ENCODE measurements at places on chromosomes 2 and 18.

- H3K27ac ChIP-seq: no peak overlapping the region
- H3K4me1 ChIP-seq: no peaks in the 10 kb centered on the region
- peaks cover 51% of the 10 kb centered on the region for H3K27me3 ChIP-seq
- no peaks in the 10 kb centered on the region for H3K36me3 ChIP-seq
These were observed 80.3 kb downstream of the VAPA start for GRCh38 chr18:9994026-9994570.

GRCh38 chr2:48059975-48060374, 153.7 kb upstream of the FBXO11 start:
- H3K4me3 ChIP-seq: no peak overlapping the region
- H3K27ac ChIP-seq: no peak overlapping the region
- peaks cover 89% of the 10 kb centered on the region for H3K27me3 ChIP-seq

DNA sequence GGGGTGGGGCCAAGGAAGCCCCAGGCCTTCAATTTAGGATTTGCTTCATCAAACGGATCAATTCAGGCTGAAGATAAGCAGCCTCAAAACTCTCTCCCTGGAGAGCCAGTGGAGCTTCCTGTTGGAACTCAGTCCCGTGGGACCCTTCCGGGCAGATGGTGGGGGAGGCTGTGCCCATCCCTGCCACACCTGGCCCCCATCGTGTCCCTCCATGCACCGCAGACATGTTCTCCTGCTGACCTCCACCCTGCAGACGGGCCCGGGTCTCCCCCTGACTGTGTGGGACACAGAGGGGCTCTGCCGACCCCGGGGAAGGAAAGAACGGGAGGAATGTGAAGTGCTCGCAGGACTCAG, 144.2 kb downstream of the TPO start:
- DNase-seq: no peak
- no peaks in the 10 kb centered on the region for H3K36me3 ChIP-seq
- no peak overlapping the region for H3K27ac ChIP-seq
- no peak overlapping the region for H3K4me3 ChIP-seq

GRCh38 chr2:95761556-95761955, 169.8 kb downstream of the TRIM43 start:
- no peak for DNase-seq
- no peak overlapping the region for H3K27ac ChIP-seq
- H3K4me3 ChIP-seq: no peak overlapping the region
- H3K27me3 ChIP-seq: no peaks in the 10 kb centered on the region

GRCh38 chr2:189639007-189639609, 22.2 kb upstream of the ASNSD1 start:
- H3K36me3 ChIP-seq: no peaks in the 10 kb centered on the region
- H3K4me1 ChIP-seq: no peaks in the 10 kb centered on the region
- H3K4me3 ChIP-seq: no peak overlapping the region

- H3K27ac ChIP-seq: no peak overlapping the region
- no peaks in the 10 kb centered on the region for H3K36me3 ChIP-seq
- H3K4me1 ChIP-seq: no peaks in the 10 kb centered on the region
- H3K4me3 ChIP-seq: no peak overlapping the region
These were observed 109.9 kb upstream of the MAP4K3 start for GRCh38 chr2:39546937-39547336.

DNA sequence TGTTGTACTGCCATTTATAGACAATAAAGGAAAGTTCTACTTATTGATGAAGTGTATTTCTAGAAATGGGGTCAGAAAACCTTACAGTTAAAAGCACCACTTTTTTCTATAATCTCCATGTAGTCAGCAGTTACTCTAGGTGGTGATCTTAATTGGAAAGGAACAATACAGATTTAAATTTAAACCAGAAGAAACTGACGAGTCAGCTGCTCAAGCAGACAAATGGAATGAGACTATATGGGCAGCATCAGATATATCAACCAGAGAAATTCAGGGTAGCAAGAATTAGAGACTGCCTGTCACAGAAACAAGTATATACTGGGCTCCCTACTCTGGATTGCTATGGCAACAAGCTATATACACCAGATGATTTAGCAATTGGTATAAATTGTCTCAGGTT, 99.6 kb upstream of the SCG2 start:
- H3K4me1 ChIP-seq: no peaks in the 10 kb centered on the region
- H3K27me3 ChIP-seq: peaks cover 7% of the 10 kb centered on the region
- DNase-seq: no peak
- no peak overlapping the region for H3K4me3 ChIP-seq
- H3K36me3 ChIP-seq: no peaks in the 10 kb centered on the region
- H3K27ac ChIP-seq: no peak overlapping the region

DNA sequence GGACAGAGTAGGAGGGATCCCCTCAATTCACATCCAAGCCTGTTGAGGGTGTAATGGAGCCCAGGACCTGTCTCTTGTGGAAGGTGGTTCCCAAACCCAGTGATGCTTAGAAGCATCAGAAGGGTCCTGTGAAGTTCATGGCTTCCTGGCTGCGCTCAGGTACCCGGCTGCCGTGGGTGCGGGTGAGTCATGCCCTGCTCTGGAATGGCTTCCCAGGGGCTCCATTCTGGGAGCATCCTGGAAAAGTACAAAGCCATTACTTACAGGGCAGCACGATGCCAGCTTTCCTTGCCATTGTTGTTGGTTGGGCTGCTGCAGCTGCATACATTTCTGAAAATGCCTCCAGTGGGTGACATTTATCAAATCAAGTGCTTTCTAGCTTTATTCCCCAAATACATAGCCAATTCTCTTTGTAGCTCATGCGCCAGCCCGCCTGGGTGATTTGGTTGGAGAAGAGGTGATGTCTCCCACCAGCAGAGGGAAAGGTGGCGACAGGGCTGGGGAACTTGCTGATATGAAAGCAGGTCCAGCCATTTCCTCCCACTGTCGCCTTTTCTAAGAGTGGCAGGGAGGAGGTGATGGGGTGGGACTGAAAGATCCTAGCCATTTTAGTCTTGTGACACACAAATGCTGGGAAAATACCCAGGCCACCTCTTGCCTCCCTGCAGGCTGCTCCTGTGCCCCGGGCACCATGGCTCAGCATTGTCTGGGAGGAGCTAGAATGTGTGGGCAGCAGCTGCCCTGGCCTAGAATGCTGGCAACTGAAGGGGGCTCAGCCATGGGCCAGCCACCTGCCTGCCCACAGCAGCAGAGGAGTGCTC, 65.9 kb upstream of the HPCAL1 start:
- no peak for DNase-seq
- peaks cover 10% of the 10 kb centered on the region for H3K27me3 ChIP-seq
- peak overlapping the region; percentile 9 for H3K4me3 ChIP-seq
- no peaks in the 10 kb centered on the region for H3K36me3 ChIP-seq
- H3K4me1 ChIP-seq: peaks cover 9% of the 10 kb centered on the region
- H3K27ac ChIP-seq: peak overlapping the region; percentile 24

All from effector memory CD8-positive, alpha-beta T cell (primary cell).